ENCODE measurements at places on chromosomes 4 and X.

GRCh38 chr4:14906805-14907204, 95.5 kb upstream of the CPEB2 start:
- no peak for DNase-seq

- no peak for DNase-seq
Observed at GRCh38 chr4:176837169-176837895, 44.6 kb upstream of the VEGFC start.

- no peak for DNase-seq
Observed at GRCh38 chr4:121936101-121936500, 15.8 kb downstream of the TRPC3 start.

DNA sequence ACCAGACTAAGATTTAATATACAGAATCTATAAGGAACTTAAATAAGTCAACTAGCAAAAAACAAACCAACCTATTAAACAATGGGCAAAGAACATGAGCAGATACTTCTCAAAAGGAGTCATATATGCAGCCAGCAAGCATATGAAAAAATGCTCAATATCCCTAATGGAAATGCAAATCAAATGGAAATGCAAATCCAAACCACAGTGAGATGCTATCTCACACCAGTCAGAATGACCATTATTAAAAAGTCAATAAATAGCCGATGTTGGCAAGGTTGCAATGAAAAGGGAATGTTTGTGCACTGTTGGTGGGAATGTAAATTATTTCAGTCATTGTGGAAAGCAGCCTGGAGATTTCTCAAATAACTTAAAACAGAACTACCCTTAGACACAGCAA, 97.0 kb upstream of the SLC6A14 start:
- DNase-seq: no peak

DNA sequence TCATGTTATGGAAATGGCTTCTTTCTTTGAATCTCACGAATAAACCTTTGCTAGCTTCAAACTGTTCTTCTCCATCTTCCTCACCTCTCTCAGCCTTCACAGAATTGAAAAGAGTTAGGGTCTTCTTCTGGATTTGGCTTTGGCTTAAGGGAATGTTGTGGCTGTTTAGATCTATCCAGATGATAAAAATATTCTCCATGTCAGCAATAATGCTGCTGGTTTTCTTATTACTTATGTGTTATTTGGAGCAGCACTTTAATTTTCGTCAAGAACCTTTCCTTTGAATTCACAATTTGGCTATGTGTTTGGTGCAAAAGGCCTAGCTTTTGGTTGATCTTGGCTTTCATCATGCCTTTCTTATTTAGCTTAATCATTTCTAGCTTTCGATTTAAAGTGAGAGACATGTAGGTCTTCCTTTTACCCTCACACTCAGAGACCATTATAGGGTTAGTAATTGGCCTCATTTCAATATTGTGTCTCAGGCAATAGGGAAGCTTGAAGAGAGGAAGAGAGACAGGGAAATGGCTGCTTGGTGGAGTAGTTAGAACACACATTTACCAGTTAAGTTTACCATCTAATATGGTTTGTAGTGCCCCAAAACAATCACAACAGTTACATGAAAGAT, 5.1 kb upstream of the ADAM29 start:
- DNase-seq: no peak

DNA sequence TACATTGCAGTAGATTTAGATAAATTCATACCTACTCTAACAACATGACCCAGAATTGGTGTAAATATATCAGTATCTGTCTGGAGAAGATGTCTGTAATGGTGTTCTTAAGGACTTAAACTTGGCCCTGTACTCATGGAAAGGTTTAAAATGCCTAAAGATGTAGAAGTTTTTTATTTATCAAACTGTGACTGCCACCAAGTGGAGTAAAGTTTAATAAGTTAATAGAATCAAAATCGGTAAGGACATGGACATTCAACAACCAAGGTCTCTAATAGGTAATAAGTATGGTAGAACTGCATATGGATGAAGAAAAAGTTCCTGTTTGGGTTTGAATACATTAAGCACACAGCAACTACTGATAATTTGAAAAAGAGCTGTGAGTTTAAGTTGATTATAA, 474.0 kb upstream of the NDST3 start:
- DNase-seq: no peak

DNA sequence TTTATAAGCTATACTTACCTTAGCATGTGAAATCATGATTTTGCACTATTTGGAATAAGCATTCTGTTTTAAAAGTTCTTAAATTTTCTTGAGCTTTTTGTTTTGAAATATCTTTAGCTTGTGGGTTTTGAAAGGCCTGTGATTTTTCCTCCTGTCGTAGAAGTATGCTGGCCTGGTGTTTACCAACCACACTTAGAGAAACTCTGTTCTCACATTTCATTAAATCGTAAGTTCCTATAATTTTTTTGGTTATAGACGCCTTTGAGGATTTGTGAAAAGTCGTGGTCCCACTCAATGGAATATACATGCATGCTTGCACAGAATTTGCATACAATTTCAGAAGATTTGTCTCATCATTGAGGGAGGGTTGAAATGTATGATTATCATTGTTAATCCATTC, 63.6 kb downstream of the PDLIM5 start:
- no peak for DNase-seq

- peak; percentile 6 for DNase-seq
Observed at GRCh38 chrX:40736170-40736505, 796 bp upstream of the MED14 start.

- no peak for DNase-seq
Observed at GRCh38 chrX:112866175-112866574, 25.5 kb upstream of the AMOT start.

- no peak for DNase-seq
Observed at GRCh38 chrX:69305333-69306062, 140.2 kb upstream of the PJA1 start.

DNA sequence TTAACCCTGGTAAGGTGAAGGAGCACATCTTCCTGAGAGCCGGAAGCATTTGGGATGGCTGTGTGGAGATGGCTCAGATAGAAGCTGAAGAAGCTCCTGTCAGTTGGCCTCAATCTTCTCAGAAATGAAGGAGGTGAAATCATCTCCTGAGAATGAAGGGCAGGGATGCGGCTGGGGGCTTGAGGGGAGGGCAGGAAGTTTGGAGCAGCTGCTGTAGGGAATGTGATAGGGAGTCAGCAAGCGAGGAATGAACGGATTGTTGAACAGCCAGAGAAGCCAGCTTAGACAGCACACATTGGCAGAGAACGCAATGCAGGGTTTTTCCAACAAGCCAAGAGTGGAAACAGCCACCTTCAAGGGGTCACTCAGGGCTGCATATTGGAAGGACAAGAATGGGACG, 10.0 kb downstream of the KCNE5 start:
- no peak for DNase-seq

- no peak for DNase-seq
Observed at GRCh38 chrX:4243759-4244158, 530.3 kb upstream of the PRKX start.

- no peak for DNase-seq
Observed at GRCh38 chr4:101284546-101284945, 62.8 kb downstream of the PPP3CA start.

- no peak for DNase-seq
Observed at GRCh38 chr4:37014584-37014983, 230.0 kb upstream of the NWD2 start.

DNA sequence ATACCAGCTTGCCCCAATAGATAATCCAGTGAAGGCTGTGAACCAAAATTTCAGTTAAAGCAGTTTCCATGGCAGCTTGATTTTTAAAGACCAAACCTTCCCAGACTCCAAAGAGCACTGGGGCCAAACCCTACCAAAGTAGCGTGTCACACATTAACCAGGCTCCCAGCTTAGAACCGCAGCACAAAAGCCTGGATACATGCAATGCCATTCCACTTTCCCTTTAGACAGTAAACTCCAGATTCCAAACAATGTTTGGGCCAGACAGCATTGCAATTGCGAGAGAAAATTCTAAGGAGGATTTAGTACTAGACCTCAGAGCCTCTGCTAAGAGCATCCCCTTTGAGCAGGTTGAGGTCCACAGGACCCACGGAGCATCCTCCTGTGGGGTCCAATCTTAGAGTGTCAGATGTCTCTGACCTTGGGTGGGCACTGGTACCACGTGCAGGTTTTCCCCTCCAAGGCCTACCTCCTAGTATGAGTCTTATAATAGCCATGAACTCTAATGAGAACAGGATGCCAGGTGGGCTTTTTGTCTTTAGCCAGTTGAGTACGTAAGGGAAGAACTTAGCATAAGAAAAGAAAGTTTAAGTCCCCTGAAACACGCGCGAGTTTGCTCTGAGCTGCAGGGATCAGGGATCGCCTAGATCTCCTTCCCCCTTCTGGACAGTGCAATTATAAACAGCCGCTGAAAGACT, 38.8 kb downstream of the MGARP start:
- peak; percentile 36 for DNase-seq

DNA sequence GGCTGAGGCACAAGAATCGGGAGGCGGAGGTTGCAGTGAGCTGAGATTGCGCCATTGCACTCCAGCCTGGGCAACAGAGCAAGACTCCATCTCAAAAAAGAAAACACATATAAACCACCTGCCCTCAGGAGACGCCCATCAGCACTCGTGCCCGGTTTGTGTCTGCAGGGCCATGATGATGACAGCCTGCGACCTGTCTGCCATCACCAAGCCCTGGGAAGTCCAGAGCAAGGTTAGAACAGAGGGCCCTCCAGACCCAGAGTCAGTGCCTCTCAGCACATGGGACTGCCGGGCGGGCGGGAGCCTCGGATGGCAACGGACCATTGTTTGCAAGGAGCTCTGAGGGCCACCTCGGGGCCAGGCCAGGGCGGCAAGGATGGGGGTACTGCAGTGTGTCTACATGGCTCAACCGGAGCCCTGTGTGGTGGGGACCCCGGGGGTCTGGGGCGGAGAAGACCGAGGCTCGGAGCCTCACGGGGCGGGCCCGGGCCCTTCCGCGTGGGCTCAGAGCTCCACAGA, 9.3 kb downstream of the ATP5ME start:
- no peak for DNase-seq

- DNase-seq: no peak
Observed at GRCh38 chrX:143121477-143121876, 95.7 kb downstream of the SPANXN4 start.

GRCh38 chr4:151324752-151325110, 674 bp downstream of the SH3D19 start:
- no peak for DNase-seq

DNA sequence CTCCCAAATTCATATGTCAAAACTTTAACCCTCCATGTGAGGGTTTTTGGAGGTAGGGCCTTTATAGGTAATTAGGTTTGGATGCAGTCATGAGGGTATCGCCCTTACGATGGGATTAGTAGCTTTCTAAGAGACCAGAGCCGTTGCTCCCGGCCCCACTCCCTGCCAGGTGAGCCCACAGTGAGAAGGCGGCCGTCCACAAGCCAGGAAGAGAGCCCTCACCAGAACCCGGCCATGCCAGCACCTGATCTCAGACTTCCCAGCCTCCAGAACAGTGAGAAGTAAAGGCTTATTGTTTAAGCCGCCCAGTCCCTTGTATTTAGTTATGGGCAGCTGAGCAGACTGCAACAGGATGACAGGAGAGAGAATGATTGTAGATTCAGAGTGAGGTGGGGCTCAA, 40.8 kb downstream of the DCTD start:
- DNase-seq: no peak

DNA sequence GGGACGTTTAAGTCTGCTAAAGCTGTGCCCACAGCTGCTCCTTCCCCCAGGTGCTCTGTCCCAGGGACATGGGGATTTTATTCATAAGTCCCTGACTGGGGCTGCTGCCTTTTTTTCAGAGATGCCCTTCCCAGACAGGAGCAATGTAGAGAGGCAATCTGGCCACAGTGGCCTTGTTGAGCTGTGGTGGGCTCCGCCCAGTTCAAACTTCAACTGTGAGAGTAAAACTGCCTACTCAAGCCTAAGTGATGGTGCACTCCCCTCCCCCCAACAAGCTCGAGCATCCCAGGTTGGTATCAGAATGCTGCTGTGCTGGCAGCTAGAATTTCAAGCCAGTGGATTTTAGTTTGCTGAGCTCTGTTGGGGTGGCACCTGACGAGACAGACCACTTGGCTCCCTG, 1371.4 kb downstream of the ADGRL3 start:
- no peak for DNase-seq

DNA sequence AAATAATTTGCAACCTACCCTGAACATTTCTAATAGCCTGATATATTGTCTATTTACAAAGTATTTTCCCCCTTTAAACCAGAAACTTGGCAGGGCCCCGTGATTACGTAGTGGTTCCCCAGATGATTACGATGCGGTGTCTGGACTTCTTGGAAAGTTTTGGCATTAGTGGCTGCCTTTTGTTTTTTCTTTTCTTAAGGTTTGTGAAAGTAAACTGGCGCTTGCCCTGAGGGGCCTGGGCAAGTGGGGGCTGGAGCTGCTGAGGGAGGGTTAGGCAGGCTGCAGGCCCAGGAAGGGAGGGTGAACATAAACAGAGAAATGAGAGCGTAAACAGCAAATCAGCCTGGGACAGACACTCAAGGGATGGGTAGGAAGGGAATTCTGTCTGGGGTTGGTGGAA, 123.6 kb upstream of the MSX1 start:
- no peak for DNase-seq

GRCh38 chrX:8274170-8274569, 103.1 kb upstream of the VCX2 start:
- DNase-seq: no peak

- DNase-seq: no peak
Observed at GRCh38 chr4:174681723-174682300, 147.2 kb downstream of the GLRA3 start.

DNA sequence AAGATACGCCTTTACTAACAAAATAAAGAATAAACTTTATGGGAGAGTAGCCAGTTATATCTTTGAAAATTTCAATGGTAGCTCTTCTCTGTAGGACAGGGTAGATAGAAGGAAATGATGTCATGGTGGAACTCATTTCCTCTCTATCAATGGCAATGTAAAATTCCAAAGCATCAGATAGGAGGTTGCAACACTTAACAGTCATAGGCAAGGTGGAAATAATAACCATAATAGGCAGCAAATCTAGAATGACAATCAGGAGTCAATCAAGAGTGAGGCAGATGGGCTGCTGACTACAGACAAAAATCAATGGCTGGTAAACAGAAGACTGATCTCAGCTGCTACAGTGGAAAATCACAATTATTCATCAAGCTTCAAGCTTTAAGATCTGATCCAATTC, 53.9 kb upstream of the TET2 start:
- no peak for DNase-seq

- DNase-seq: no peak
Observed at GRCh38 chr4:109179061-109179460, 123.4 kb downstream of the COL25A1 start.

GRCh38 chrX:110257889-110258288, 60.0 kb downstream of the AMMECR1 start:
- DNase-seq: no peak

DNA sequence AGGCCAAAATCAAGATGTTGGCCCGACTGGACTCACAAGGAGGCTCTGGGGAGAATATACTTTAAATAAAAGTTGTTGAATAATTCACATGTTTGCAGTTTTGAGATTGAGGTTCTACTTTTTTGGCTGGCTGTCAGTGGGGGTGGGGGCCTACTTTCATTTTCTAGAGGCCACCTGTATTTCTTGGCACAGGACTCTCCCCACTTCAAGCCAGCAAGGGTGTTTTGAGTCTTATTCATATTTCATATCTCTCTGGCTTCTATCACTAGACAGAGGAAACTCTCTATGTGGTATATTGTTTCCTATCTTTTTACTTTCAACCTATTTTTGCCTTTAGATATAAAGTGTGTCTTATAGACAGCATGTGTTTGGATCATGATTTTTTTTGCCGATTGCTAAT, 266.4 kb downstream of the PRR32 start:
- no peak for DNase-seq

GRCh38 chr4:61293707-61294400, 93.7 kb downstream of the ADGRL3 start:
- no peak for DNase-seq

- DNase-seq: peak; percentile 5
Observed at GRCh38 chr4:8547108-8547911, 32.9 kb upstream of the GPR78 start.
